ENCODE measurements at places on chromosomes 6 and 20.

DNA sequence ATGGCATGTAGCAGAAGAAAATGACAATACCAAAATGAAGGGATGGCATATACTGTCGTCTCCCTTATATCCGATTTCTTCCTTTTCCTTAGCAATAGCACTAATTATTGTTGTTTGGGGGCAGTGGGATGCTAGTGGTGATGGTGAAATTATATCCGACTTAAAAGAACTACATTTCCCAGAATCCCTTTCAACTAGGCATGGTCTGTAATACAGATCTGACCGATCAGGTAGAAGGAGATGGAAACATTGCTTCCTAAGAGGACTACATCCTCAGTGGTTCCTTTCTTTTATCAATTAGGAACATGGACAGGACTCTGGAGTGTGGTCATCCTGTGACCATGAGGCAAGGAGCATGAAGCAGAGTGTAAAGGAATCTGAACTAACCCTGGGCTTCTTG, 532.6 kb downstream of the CBLN4 start:
- DNase-seq: no peak

DNA sequence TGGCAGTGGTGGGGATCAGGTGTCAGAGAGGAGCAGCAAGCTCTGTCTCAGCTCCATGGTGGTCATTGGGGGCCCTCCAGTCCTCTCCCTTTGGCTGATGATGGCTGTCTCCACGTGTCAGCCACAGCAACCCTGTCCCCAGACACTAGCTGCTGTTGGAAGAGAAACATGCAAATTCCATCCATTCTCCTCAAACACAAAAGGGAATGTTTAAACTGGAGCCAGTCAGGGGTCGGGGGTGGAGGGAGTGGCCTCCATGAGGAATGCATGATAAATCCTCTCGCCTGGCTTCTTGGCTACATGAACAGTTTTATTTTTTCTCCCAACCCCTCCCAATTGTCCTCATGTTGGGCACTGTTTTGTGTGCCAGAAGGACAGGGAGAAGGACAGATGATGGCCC, 86.4 kb downstream of the EDN3 start:
- no peak for DNase-seq

- peak; percentile 74 for DNase-seq
These were observed 28.3 kb upstream of the KIF3B start for GRCh38 chr20:32249030-32249738.

DNA sequence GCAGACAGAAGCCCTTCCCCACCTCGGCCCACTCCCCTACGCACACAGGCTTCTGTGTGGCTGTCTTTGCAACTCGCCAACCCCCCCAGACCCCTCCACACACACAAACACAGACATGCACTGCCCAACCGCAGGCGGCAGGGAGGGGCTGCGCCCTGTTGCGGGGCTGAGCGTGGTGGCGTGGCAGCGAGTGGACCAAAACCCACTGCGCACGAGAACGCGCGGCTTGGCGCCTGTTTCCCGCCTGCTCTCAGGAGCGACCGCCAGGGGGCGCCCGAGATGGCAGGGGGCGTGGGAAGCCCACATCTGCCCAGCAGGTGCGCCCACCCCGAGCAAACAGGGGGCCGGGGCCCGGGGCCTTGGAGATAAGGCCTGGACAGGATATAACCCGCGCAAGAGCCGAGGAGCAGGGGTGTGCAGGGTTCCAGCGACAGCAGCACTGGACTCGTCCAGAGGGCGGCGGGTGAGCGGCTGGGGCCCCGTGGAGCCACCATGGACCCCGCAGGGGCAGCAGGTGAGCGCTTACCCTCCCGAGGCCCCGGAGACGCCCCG, at the start of gene RBPJL:
Gene RBPJL, plus strand, starts transcription at position 410 of the 552 bp plus-strand sequence. Its CDS starts 83 bp downstream, at position 493.
- peak; percentile 29 for DNase-seq

GRCh38 chr6:158854214-158855101, 35.3 kb upstream of the EZR start:
- DNase-seq: peak; percentile 80

DNA sequence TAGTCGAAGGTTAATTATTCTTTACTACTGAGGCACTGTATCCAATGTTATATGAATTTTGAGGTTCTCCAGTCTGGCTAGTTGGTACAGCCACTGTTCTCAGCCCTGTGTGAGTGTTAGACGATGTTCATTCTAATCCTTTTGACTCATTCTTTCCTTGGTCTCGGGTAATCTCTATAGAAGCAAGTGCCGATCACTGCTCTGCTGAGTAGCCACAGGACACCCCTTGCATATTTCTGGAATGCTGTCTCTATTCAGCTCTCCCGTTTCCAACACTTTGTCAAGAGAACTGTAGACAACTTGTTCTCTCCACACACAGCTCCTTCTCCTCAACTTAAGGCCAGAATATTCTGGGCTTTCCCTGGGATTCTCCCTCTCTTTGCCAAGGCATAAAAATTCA, 42.4 kb upstream of the PLCB1 start:
- no peak for DNase-seq

- no peak for DNase-seq
These were observed 44.0 kb upstream of the RNGTT start for GRCh38 chr6:89007209-89008000.

DNA sequence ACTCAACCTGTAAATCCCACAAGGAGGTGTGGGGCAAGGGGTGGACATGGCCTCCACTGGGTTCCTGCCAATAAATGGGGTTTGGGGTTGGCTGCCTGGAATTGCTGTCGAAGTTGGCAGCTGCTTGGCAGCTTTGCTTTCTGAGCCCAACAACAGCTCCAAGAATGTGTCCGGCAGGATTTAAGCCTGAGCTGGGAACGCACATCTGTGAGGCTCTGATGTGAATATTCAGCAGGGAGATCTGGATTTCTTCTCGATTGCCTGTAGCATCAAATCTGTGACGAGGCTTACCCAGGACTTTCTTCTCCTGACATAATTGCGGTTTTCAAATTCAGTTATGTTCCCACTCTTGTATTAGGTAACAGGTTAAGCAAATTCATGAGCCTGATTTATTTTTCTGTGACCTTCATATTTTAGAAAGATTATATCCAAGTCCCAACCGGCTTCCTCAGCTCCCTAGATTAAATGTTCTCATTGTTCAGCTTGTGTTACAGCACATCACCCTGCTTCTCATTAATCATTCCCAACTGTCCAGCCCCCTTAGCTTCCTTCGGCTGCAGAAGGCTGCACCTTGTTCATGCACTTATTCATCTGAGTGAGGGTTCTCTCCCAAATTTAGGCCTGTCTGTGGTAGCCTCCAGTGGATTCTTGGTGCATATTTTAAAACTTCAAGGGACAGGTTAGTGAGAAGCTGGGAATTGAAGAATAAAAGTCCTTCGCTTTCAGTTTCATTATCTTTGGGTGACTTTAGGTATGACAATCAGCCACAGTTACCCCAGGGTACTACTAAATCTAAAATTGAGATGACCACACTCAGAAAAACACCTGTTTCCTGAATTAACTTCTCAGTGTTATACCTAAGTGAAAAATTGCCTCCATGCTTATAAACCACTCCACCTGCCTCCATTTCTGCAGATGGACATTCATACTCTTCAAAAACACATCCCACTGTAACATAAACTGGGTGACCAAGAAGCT, 310.0 kb downstream of the ESR1 start:
- no peak for DNase-seq

- no peak for DNase-seq
These were observed 206.8 kb downstream of the TINAG start for GRCh38 chr6:54515013-54515412.

DNA sequence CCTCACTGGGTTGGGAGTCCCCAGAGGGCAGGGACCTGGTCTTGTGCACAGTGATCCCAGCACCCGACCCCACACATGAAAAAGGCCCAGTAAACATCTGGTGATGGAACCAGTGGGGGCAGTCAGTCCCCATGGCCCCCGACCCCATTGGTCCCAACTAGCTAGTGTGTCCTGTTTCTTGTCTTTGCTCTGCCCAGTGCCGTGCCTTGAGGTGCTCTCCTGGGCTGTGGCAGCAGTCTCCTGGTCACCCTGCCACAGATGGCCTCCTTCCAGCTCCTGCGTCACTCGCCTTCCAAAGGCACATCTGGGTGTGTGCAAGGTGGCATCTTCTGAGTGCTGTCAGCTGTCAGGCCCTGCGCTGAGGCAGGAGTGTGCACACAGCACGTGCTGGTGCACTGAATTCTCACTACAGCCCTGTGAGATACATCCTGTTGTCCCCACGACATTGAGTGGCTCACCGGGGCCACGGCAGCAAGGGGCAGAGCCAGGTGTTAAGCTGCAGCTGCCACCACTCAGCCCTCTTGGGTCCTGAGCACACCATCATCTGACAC, 3.9 kb downstream of the NPEPL1 start:
- DNase-seq: no peak

DNA sequence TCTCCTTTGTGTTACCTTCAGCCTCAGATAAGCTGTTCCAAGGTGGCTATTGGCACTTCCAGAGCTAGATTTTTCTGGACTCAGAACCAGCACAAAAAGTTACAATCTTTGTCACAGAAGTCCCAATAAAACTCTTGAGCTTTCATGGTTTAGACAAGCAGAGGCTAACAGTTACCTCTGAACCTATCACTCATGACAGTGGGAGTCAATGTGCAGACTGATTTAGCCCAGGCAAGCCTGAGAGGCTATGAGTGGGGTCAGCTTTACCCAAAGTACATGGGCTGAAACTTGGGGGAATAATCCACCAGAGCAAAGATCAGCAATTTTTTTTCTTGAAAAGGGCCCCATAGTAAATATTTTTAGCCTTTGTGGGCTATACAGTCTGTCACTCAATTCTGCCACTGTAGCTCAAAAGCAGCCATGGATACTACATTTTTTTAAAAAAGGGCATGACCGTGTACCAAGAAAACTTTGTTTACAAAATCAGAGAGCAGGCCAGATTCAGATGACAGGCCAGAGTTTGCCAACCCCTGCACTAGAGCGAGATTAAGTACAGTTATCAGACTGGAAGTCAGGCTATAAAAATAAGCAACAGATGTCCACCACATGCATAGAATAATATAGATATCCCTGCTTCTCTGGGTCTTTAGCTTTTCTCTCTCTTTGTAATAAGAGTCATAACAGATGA, 20.0 kb downstream of the CCN2 start:
- DNase-seq: no peak

DNA sequence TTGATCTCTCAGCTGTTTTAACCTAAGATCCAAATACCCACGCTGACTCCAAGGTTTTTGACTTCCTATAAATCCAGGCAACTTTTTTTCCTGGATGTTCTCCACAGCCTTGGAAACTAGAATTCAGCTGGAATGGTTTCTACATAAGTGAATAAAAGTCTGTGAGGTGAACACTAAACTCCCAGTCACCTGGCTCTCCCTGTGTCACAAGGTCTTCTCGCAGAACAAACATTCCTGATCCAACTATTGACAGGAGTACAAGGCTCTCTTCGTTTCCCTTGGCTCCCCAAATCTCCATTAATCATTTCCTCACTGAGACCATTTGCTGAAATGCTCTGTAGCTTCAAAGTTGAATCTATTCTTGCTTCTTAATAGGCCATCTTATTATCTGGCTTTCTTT, 265.7 kb downstream of the ADGRG6 start:
- DNase-seq: no peak

DNA sequence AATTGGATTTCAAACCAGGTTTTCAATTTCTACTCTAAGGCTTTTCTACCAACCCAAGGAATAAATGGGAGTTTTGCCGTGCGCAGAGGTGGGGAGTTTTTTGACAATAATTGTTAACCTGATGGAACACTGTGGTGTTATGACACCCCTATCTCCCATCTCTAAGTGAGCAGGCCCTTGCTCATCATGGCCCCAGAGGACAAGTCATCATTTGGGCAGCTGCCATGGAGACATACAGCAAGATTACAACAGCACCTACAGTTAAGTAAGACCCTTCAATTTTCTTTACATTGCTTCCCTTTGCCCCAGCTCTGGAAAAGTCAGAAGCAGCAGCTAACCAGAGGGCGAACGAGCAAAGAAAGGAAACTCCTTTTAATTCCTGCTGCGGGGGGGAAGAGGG, 54.3 kb downstream of the ADGRF5 start:
- no peak for DNase-seq

DNA sequence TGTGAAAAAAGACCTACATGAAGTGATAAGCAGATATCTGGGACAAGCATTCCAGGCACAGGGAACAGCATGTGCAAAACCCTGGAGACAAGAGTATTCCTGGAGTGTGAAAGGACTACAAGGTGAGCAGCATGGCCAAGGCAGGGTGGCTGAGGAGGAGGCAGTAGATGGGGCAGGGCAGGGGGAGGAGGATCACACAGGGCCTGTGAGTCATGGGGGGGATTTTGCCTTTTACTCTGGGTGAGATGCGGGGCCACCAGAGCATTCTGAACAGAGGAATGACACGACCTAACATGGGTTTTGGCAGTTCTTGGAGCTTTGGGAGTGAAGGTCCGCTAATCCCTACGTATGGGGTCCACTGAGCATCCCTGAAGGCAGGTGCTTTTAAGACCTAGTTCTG, 69.8 kb upstream of the CCN6 start:
- DNase-seq: no peak

GRCh38 chr6:131643855-131644460, 6.9 kb downstream of the ENPP3 start:
- DNase-seq: no peak

DNA sequence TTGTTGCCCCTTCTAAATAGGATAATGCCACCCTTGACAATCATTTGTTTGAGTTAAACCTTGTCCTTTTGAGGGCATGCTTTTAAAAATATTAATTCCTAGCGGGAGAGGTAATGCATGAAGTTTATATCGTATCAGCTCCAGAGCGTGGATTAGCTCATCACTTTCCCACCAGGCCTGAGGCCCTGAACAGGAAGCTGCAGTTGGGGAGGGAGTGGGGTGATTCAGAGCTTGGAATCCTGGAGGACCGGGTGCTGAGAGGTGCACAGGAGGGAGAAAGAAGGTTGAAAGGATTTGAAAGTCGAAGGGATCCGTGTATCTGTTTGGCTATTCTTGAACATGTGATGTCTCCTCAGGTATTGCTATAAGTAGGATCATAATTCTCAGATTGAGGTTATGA, 25.0 kb downstream of the ZDHHC14 start:
- DNase-seq: no peak

- no peak for DNase-seq
These were observed 22.0 kb downstream of the SOX4 start for GRCh38 chr6:21615504-21615903.

DNA sequence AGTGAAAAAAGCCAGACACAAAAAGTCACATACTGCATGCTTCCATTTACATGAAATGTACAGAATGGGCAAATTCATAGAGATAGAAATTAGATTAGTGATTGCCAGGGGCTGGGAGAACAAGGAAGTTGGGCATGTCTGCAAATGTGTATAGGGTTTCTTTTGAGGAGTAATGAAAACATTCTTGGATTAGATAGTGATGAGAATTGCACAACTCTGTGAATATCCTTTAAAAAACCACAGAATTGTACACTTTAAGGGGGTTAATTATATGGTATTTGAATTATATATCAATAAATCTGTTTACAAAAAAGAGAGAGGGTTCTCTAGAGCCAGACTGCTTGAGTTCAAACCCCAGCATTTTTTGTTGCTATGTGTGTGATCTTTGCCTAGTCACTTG, 188.1 kb downstream of the CDC5L start:
- DNase-seq: no peak

- DNase-seq: peak; percentile 73
These were observed 363.5 kb downstream of the ESR1 start for GRCh38 chr6:152170702-152171667.
